ENCODE measurements at places on chromosomes 1 and 21.

DNA sequence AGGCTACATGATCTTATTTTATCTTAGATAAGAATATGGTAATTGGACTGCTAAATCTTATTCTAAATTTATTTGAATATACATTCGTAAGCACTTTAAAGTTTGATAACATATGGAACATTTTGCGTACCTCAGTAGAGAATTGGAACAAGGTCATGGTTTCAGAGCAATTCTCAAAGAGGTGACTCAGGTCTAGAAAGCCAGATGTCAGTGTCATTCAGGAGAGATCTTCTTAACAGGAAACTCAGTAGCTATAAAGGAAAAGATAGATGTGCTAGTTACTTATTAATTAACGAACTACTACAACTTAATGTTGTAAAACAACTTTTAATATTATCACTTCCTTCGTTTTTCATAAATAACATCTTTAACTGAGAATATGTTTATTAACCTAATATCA is 142.5 kb downstream of the USP25 start:
- DNase-seq = no peak

DNA sequence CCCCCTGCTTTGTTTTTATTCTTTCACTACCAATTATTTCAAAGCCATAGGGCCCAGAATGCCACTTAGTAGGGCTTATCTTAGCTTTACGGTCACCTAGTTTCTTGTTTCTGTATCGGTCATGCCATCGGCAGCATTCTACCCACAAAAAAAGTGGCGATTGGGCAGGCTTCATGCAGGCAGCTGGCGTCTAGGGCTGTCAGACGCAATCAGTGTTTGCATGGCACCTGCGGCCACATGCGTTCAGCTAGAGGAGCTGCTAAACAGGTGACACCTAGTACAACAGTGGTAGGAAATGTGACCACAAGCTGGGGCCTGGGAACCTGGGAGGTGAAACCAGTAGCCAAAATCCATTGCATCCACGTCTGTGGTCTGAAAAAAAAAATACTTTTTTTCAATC is 262.7 kb downstream of the PBX1 start:
- DNase-seq = no peak

DNA sequence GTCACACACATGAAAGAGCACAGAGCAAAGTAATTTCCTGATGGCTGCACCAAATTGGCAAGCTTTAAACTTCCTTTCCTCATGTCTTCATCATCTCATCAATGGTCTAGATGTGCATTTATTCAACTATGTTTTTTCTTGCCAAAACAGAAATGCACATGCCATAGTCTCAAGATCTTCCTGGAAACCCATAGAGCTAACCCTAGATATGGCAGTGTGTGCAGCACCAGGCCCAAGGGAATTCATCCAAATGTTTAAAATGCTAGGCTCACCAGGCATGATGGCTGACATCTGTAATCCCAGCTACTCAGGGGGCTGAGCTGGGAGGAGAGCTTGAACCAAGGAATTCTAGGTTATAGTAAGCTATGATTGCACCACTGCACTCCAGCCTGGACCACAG is 31.2 kb upstream of the PALMD start:
- DNase-seq = no peak

GRCh38 chr1:172540635-172541034 is 7.7 kb downstream of the SUCO start:
- DNase-seq = no peak

- peak; percentile 17 for DNase-seq
Measured at GRCh38 chr21:37582590-37582989, 216.0 kb downstream of the DYRK1A start.

- DNase-seq = no peak
Measured at GRCh38 chr21:44445145-44445812, 10.0 kb upstream of the LRRC3 start.

- DNase-seq = no peak
Measured at GRCh38 chr1:22489823-22490222, 38.2 kb downstream of the ZBTB40 start.

DNA sequence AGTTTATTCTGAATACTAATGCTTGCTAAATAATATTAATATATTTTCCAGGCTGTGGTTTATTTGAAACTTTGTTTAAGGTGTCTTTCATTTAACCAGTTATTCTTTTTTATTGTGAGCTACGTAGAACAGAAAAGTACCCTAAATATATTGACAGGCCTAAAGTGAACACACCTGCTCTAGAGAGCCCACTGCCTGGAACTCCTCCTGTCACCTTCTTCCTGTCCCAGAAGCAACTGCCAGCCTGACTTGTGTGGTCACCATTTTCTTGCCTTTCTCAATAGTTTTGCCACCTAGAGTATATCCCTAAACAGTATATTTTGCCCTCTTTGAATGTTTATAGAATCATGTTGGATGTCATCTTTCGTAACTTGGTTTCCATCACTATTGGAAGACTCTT is 48.5 kb downstream of the SCCPDH start:
- DNase-seq = no peak

DNA sequence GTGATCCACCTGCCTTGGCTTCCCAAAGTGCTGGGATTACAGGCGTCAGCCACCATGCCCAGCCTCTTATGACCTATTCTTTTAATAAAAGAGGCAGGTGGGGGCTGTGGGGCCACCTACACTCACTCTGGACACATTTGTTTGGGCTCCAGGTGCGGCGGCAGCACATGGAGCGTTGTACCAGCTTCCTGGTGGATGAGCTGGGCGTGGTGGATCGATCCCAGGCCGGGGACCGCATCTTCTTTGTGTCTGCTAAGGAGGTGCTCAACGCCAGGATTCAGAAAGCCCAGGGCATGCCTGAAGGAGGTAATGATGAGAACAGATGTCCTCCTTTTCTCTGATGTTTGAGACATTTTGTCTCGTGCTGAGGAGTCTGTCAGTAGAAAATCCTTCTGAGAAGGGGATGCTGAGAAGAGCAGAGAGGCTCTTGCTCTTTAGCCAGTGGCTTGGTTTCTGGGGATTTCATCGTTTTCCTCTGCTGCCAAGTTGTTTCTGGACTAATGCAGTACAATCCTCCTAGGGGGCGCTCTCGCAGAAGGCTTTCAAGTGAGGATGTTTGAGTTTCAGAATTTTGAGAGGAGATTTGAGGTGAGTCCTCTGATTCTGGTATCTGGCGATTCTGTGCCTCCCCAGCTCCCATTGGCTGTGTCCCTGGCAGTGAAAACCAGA is 17.9 kb upstream of the MIIP start:
- DNase-seq = no peak

DNA sequence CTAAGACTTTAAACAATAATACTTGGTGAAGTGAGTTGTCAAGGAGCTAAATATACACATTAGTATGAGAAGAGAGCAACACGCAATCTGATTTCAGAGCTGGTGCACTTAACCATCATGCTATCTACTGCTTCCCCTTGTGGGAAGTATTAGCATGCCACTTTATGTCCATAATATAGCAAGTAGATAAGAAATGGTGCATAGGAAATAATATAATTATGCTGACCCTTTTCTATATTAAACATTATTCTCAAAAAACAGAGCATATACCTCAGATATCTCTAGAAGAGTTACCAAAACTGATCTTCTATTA is 63.4 kb downstream of the MAGI3 start:
- no peak for DNase-seq

DNA sequence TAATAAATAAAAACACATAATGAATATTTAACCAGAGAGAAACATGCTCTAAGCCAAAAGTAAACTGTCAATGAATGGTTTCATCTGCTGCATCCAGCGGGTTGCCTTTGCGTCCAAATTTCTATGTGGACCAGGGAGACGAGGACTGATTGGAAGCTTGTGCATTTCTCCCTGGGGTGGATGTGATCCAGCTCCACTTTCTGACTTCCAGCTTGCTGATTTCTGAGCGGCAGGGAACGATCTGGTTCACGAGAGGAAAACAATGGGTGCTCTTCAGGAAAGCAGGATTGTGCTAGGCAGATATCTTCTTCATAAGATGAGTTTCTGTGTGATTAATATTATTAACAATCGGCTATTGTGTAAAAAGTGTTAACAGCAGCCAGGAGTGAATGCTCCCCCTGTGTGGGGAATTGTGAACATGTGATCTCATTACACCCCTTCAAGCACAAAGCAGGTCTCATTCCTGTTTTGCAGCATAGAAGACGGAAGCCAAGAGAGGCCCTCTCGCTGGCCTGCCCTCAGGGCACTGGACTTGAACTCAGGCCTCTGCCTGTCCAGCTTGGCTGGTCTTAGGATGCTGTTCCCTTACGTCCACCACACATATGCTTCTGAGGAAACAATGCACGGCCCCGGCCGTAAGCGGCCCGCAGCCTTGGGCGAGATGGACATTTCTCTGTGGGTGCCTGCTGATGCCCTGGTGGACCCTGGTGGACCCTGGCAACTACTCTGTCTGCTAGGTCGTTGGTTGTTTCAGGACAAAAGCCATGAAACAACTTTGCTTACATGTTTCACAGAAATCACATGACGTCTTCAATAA is 183.4 kb upstream of the C1orf174 start:
- DNase-seq = no peak
